ENCODE measurements at places on chromosomes 16 and 17.

DNA sequence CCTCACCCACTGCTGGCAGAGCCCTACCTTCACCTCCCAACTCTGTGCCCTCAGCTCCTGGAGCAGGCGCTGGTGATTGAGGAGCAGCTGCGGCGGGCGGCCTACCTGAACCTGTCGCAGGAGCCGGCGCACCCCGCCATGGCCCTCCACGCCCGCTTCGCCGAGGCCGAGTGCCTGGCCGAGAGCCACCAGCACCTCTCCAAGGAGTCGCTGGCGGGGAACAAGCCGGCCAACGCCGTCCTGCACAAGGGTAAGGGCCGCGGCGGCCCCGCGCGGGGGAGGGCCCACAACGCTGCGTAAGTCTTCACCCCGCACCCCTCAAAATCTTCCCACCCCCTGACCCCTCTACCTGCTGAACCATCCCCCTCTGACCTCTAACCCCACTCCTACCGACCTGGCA lies 7.0 kb downstream of the RNF227 start:
- no peak for DNase-seq

DNA sequence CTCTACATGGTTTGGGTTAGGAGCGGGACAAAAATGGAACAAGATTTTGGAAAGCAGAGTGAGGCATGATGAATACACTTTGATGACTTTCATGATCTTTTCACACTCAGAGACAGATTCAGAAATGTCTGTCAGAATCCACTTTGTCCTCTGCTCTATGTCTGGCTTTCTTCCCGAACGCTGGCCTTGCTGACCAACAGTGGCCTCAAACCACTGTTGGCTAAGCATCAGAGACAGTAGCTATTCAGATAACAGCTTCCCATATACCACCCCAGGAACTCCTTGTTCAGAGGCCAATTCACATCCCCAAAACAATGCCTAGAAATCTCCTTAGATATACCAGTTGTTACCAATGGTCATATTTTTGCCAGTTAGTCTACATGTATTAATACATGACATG lies 40.9 kb downstream of the FBXL20 start:
- DNase-seq, result no peak

DNA sequence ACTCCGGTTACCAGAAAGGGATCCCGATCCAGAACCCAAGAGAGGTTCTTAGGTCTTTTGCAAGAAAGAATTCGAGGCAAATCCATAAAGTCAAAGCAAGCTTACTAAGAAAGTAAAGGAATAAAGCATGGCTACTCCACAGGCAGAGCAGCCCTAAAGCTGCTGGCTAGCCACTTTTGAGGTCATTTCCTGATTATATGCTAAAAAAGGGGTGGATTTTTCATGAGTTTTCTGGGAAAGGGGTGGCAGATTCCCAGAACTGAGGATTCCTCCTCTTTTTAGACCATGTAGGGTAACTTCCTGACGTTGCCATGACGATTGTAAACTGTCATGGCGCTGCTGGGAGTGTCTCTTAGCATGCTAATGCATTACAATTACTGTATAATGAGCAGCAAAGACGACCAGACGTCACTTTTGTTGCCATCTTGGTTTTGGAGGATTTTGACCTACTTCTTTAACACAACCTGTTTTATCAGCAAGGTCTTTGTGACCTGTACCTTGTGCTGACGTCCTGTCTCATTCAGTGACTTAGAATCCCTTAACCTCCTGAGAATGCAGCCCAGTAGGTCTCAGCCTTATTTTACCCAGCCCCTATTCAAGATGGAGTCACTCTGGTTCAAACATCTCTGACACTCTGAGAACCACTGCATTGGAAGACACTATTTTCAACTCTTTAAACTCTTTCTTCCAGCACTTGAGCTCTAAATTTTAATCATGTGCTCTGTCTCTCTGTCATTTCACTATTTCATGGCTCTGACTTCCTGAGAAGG lies 203.6 kb upstream of the CACNG3 start:
- DNase-seq, result no peak

DNA sequence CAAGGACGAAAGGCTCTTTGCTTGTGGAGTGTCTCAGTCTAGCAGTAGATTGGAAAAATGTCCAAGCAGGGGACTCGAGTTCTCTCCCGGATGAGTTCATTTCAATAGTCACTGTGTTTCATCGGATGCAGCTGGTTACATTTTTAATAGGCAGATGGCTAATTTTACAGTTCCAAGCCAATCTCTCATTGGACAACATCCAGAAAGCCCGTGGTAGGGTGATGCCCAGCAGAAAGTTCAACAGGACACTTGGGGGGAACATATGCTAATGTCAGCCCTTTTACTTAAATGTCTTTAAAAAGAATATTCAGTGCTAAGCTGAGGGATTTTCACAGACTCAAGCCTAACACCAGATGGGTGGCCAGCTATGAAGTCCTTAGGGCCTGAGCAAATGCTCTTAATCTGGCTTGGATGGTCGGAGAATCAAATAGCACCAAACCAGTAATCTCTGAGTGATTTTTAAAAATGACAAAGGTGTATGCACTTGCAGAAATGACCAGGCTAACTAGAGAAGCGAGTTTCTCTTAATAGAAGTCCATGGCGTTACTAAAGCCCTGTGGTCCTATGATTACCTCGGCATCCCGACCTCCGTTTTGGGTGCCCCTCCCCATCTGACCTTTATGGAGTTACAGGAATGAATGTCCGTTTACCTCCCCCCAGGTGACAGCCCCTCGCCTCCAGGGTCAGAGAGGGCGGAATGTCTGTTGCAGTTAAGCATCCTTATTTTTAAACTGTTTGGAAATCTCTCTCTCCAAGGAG lies 289.2 kb upstream of the SALL1 start:
- DNase-seq, result no peak

DNA sequence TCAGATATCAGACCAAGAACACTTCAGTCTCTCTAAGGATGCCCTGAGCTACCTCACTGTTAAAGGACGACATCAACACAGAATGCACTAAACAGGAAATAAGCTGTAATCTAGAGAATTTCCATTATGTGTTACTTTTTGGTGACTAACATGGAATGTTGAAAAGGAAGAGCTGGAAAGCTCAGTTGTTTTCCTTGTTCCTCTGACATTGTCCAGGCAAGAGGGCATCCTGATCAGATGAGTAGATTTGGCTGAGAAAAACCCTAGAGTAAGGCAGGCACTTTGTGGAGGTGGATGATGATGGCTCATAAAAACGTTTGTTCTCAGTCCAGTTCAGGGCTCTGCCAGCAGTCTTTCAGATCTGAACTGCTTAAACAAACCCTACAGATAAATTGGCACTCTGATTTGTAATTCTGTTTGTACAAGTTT lies 34.0 kb downstream of the DGKE start:
- no peak for DNase-seq

GRCh38 chr17:78929908-78930775 lies 5.0 kb upstream of the TIMP2 start:
- DNase-seq, result no peak

DNA sequence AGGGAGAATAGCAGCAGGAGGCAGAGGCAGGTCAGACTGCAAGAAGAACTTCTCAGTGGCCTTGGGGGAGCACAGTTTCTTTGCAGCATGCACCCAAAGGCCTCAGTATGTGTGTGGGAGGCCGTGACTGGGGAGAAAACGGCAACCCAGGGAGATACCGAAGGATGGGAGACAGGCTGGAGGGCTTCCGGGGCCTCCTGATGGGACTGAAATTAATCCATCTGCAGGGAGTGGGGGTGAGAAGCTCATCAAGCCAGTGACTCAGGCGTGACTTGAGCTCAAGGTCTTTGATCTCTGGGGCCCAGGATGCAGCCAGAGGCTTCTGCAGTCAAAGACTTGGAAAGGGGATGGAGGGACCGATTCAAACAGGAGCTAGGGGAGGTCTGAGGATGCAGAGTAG lies 5.1 kb upstream of the C17orf113 start:
- no peak for DNase-seq

GRCh38 chr16:11014136-11014535 lies 69.8 kb downstream of the CLEC16A start:
- no peak for DNase-seq

DNA sequence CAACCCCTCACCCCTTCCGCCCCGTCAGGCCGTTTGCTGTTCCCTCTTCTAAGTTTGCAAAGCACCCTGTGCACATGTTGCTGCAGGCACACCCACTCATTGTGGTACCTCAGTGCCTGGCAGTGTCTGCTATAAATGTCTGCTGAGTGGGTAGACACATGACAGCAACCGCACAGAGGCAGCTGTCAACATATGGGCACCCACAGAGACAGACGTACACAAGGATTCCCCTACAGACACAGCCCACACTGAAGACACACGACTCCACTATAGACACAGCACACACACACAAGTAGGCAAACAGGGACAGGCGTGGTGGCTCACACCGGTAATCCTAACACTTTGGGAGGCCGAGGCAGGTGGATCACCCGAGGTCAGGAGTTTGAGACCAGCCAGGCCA lies 17.8 kb upstream of the CRK start:
- no peak for DNase-seq

GRCh38 chr17:29140631-29141513 lies 39.3 kb downstream of the MYO18A start:
- no peak for DNase-seq

- DNase-seq, result no peak
These were observed 28.1 kb upstream of the ITGA2B start for GRCh38 chr17:44417553-44417952.

- no peak for DNase-seq
These were observed 1.0 kb downstream of the MYLK3 start for GRCh38 chr16:46746821-46747776.

DNA sequence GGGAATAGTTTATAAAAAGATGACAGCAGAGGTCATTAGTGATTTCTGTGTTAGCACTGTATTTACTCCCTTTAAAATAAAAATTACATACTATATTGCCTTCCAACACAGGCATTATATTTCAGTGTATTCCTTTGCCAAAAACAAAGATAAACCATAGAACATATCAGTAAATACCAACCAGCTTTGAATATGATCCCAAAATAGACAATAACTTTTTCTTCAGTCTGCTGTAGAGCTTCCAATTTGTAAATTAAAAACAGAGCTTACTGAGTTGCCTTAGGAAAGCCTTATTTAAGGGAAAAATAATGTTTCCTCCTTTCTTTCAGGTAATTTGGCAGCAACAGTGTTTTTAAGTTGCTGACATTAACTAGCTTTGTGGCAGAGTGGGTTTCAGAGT lies 352.1 kb upstream of the TBX2 start:
- DNase-seq, result no peak

DNA sequence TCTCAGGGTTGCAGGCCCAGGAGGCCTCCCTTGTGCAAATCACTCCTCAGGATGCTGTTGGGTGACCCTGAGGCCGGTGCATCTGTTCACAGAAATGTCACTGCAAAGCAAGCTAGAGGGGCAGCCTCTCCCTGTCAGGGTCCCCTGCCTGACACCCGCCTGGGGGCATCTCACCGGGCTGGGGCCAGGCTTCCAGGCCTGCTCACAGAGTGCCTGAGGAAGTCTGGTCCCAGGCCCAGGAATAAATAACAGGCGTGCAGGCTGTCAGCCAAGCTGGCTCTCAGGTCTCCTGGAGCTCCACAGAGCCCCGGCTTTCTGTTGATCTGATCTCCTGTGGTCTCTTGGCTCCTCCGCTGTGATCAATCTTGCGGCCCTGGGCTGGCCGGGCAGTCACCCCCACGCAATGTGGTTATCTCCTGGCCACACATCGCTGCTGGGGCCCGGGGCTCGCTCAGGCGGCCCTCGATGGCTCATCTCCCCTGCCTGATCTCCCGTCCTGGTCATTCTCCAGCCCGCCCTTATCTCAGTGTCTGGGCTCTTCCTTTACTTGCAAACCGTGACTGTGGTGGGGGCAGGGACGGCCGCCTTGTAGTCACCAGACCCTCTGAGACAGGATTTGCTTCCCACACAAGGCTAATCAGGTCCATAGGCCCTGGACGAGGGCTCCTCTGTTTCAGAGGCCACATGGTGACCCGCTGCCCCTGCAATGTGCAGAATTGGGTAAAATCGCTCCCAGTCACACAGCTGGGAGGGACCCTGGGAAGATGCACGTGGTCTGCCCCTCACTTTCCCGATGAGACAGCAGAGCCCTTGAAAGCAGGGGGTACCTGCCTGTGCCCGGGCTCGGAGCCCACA lies 231.2 kb upstream of the GSE1 start:
- DNase-seq, result no peak

DNA sequence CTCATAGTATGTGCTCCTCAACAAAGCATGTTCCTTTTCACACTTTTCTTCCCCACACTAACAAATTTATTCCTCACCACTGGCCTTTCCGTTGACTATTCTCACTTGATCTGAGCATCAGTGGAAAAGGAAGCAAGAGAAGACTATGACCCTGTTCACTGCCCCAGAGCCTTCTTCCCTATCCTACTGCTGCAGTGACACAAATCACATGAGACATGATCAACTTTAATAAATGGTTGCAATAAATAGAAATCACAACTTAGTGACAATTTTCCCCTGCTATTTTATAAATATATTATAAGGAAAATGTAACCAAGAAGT lies 438.7 kb upstream of the SOX9 start:
- DNase-seq, result no peak

GRCh38 chr17:2025220-2025621 lies at the start of gene RTN4RL1:
Gene RTN4RL1, minus strand, starts transcription at chr17:2025334. Its CDS starts 469 bp downstream, at chr17:2024865.
- DNase-seq, result peak; percentile 44

DNA sequence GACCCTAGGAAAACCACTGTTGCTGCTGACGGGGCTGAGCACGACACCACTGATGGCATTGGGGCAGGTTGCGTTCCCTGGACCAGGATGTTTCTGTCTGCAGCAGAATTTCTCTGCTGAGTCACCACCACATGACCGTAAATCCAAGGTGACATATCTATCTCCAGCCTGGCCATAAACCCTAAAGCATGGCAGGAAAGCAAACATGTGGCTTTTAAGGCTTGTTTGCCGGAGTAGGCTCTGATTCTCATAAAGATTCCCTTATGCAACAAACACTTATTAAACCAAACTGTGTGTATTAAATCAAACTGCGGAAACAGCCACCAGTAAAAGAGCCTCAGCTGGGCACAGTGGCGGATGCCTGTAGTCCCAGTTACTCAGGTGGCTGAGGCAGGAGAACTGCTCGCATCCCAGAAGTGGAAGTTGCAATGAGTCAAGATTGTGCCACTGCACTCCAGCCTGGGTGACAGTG lies 17.3 kb downstream of the MPHOSPH6 start:
- no peak for DNase-seq

DNA sequence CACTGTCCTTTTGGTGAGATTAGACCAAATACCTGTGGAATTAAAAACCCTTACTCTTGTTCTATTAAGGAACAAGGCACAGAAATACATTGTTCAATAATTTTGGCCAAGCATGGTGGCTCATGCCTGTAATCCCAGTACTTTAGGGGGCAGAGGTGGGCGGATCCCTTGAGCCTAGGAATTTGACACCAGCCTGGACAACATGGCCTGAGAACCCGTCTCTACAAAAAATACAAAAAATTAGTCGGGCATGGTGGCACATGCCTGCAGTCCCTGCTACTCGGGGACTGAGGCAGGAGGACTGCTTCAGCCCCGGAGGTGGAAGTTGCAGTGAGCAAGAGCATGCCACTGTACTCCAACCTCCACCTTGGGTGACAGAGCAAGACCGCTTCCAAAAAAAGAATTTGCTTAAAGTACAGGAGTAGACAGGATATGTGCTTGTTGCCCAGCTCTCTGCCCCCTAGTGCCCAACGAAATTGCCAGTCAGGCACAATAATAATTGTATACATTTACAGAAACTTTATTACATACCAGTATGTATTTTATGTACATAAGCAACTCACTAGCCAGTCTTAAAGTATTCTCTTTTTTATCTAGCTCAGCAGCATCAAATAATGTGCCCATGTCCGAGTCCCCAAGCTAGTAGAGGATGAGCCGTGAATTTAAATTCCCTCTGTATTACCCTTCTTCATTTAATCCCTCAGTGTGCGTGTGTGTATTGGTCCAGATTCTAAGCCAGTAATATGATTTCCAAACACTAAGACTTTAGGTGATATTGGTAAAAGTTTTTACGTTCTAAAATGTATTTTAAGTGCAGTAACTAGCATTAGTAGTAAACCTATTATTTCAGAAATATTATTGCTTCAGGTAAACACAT lies 1.4 kb downstream of the THUMPD1 start:
- DNase-seq, result no peak

GRCh38 chr16:65783709-65784474 lies 582.6 kb upstream of the CDH5 start:
- DNase-seq, result no peak

All from stimulated activated CD8-positive, alpha-beta memory T cell treated with anti-CD3 and anti-CD28 coated beads, Interleukin-4, amount 100 ng/mL, for 24 hours (primary cell).